ENCODE measurements at places on chromosomes 6 and 20.

- no peak for DNase-seq
Measured at GRCh38 chr6:33616913-33617312, 4.2 kb upstream of the ITPR3 start.

DNA sequence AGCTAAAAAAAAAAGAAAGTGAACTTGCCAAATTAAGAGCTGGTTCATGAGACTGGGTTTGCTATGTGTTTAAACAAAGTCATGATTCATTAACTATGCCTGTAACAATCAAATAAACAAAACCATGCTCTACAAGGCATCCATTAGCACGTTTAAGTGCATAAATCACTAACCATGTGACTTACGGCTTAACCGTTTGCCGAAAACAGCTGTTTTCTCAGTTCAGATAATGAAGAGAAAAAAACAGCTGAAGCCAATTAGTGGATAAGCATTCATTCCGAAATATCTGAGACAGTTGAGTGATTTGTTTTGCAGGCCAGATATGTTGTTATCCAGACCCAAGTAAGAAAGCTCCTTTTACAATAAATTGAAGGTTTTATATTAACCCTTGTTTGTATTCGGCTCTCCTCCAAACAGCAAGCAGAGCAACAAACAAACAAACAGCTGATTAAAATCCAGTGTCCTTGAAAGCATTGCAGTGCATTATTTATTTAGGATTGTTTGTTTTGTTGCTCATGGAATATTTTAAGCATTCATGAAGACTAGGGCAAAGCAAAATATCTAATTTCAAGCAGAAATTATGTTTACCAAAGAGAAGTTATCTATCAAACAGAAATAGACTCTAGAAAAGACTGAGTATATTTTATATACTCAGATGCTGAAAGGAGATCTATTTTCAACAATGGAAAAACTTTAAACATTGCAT, 343.5 kb downstream of the RFPL4B start:
- DNase-seq, result no peak

DNA sequence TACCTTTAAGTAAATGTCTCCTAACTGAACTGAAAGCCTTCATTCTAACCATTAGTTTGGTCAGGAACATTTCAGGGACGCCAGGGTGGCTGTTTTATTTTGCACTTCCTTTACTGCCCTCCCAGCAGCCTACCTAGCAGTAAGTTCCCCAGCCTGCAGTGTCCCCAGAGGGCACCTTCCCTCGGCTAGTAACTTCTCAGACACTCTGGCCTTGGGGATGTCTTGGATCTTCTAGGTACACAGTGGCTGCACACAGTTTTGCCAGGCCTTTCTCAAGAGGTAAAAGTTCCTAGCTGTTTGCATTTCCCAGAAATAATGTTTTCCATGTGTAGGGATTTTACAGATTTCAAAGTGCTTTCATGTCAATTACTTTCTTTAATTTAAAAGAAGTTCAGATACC, 378 bp upstream of the LAMA2 start:
- no peak for DNase-seq

GRCh38 chr6:28200020-28200419, 25.1 kb upstream of the ZSCAN9 start:
- no peak for DNase-seq

GRCh38 chr6:129749749-129750120, 39.8 kb upstream of the ARHGAP18 start:
- no peak for DNase-seq
